ENCODE measurements at places on chromosomes 3 and 15. TPM values are rescaled to one million over a fixed set of nuclear protein-coding genes. Genes with fewer than 3 reads are reported as not detected.
A peak's percentile ranks its signal among the peaks of the same experiment; 100 is the strongest.

- DNase-seq: peak; percentile 95
Measured at GRCh38 chr3:187139126-187139894, at the start of gene RPL39L. Gene RPL39L, minus strand, starts transcription at chr3:187139496. Its CDS starts 18,196 bp downstream, at chr3:187121300.

- peak; percentile 75 for DNase-seq
Measured at GRCh38 chr3:151169262-151169947, 33.6 kb downstream of the GPR171 start.

The CNTN3 gene
- not detected for total RNA-seq

The PLCL2 gene
- total RNA-seq: 57.1 TPM

The CSPG5 gene
- 0.68 TPM for total RNA-seq
